ENCODE measurements at places on chromosomes 5 and 9. TPM values are rescaled to one million over a fixed set of nuclear protein-coding genes. Genes with fewer than 3 reads are reported as not detected.

DNA sequence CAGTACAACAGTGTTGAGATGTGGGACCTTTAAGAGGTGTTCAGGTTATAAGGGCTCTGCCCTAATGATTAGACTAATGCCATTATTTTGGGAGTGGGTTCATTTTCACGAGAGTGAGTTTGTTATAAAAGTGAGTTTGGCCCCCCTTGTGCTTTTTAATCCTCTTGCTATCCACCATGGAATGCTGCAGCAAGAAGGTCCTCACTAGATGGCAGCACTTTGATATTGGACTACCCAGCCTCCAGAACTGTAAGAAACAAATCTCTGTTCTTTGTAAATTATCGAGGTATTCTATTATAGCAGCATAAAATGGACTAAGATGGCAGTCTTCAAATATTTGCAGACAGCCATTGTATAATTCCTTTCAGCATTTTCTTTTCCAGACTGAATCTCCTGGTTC is 212.4 kb downstream of the LRRC70 start:
- no peak for DNase-seq

- no peak for DNase-seq
Measured at GRCh38 chr5:113663879-113664541, 150.5 kb downstream of the YTHDC2 start.

DNA sequence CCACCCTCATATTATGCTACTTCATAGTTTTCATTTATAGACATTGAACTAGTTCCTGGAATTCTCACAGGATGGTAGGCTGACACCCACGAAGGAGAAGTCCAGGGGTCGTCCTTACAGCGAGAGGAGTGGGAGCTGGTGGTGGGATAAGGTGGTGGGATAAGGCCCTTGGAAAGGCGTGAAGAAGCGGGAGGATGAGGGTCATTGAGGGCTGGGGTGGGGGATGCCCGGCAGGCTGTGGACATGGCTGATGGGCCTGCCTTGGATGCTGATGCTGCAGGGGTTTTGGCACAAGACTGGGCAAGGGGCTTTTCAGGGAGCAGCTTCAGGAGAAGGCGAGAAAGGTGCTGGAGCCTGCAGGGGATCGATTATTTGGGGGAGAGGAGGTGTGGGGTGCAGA is 9.4 kb downstream of the DAB2IP start:
- no peak for DNase-seq

DNA sequence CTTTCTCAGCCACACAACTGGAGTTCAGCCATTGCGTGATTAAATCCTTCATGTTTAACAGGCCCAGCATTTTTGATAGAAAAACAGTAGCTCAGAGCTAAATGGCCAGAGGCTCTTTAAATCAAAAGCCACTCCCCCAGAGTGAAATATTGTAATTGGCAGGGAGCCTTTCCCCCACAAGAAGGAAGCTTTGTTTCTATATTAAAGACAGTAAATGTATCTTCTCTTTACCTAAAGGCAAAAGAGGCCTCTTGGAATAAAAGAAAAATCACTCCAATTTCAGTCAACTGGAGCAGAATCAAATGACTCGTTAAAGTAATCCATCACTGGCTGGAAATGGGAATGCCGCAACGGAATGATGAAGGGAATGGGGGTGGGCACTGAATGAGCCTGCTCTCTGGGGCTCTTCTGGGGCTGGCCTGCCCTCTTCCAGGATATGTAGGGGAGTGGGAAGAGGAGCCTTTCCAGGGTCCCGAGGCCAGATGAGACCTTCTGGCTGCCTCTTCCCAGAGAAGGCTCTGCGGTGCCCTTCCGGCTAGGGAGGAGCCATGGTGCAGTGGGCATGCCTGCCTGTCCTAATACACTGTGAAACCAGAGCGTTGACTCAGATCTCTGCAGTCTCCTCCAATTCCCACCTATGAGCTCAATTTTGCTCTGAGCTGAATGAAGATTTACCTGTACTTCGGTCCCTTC is 45.2 kb downstream of the ANKDD1B start:
- no peak for DNase-seq

- DNase-seq, result no peak
Measured at GRCh38 chr5:171205375-171205774, 103.7 kb upstream of the TLX3 start.

The ORM2 gene
- not detected for total RNA-seq

The LRRC70 gene
- 27.5 TPM for total RNA-seq

The TERT gene
- not detected for total RNA-seq

The DIRAS2 gene
- 0.18 TPM for total RNA-seq

The GCNT4 gene
- 0.41 TPM for total RNA-seq
